ENCODE measurements at places on chromosomes 3 and 15. TPM values are rescaled to one million over a fixed set of nuclear protein-coding genes. Genes with fewer than 3 reads are reported as not detected.
A peak's percentile ranks its signal among the peaks of the same experiment; 100 is the strongest.

Gene RTP4
- 2.7 TPM for total RNA-seq

Gene VILL
- 11.3 TPM for total RNA-seq

GRCh38 chr3:51830836-51831385 is 30.5 kb upstream of the IQCF2 start:
- DNase-seq = no peak

- no peak for DNase-seq
Observed at GRCh38 chr3:74303711-74304110, 310.7 kb downstream of the CNTN3 start.

DNA sequence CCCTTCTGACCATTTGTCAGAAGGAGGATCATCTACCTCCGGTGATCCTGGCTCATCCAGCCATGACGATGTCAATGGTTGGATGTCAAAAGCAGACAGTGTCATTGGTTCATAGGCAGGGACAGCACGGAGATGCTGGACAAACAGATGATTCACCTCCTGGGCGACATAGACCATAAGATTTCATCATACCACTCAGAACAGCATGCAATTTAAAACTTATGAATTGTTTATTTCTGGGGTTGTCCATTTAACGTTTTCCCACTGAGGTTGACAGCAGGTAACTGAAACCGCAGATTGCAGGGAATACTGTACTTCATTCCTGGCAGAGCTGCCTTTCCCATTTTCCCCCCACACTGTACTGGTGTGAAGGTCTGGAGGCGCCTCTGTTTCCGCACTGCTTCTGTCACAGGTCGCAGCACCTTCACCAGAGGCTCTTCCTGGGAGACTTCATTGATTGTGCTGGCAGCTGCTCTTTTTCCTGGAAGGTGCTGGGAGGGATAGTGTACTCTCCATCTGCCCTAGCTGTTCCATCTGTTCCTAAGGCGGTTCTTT is 32.5 kb upstream of the TMOD3 start:
- no peak for DNase-seq

DNA sequence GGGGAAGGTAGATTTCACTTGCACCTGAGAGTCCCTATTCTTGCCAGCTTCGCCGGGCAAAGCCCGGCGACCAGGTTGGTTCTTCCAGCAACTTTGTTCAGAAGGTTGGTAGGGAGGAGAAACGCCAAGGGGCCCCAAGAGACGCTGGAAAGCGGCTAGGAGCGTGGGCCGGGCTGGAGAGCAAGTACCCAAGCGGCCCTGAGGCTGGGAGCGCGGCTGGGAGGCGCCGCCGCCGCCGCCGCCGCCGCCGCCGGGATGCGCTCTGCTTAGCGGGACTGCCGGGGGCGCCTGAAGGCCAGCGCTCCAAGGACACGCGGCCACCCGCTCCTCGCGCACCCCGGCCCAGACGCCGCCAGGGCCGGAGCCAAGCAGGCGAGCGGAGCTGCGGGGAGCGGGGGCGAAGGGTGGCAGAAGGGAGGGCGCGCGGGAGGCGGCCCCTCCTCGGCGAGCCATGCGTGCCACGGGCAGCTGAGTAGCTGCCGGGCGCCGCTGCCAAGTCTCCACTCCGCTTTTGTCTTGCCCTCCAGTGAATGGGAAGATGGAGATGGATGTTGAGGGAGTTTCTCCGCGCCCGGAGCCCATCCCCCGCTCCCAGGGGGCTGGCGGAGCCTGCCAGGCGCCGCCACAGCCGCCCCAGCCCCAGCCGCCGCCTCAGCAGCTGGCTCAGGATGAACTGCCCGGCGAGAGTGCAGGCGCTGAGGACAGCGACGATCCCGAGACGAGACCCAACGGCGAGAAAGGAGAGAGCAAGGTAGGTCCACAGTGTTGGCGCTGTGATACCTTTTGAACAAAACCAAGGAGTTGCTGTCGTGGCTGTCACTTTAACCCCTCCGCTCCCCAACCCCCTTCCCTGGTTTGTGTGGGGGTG is 227.4 kb upstream of the AZI2 start:
- DNase-seq = no peak

DNA sequence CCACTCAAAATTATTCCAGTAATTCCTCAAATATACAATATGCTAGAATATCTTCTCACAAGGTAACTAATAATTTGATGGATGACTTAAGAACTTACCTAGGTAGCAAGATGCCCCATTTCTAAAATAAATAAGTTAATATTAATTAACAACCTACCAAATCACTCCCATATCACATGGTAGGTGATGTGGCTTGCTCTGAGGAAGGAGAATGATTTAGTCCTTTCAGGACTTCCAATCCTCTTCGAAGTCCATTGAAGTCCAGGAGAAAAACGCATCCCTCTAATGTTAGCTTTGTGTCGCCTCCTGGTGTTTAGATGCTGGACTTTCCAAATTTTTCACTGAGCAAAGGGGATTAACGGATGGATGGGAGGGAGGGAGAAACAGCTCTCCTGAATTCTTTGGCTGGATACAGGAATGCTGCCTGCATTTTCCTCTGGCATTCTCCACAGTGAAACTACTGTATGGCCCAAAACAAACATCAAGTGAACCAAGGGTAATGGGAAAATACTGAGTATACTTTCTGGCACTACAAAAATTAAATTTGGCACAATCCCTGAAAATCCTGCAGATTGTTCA is 58.6 kb downstream of the PRICKLE2 start:
- no peak for DNase-seq

DNA sequence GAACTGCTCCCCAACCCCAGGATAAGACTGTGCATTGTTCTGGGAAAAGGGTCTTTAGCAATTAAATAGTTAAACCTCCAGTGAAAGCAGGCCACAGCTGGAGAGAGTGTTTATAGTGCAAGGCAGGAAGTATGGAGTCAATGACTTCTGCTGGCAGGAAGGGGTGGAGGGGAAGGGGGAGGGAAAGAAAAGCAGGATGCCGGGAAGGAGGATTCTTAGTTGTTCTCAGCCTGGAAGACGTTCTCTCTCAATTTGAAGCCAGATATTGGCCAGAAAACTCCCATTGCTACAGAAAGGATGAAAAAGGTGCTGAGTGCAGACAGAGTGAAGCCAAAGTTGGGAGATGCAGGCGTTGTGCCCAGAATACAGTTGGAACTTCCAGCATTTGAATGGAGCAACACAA is 35.7 kb upstream of the ACTL6A start:
- DNase-seq = no peak

DNA sequence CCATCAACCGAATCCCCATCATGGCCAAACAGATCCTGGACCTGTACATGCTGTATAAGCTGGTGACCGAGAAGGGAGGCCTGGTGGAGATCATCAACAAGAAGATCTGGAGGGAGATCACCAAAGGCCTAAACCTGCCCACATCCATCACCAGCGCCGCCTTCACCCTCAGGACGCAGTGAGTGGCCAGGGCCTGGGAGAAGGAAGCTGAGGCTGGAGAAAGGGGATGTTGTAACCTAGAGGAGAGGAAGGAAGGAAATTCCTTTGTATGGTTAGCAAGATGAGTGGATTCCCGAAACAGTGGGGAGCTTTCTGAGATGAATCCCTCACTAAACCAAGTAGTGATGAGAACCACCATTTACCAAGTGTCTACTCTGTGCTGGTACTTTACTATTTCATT is 25.8 kb upstream of the CLK3 start:
- DNase-seq = no peak

- DNase-seq = no peak
Observed at GRCh38 chr15:51613951-51614350, 8.6 kb downstream of the DMXL2 start.

DNA sequence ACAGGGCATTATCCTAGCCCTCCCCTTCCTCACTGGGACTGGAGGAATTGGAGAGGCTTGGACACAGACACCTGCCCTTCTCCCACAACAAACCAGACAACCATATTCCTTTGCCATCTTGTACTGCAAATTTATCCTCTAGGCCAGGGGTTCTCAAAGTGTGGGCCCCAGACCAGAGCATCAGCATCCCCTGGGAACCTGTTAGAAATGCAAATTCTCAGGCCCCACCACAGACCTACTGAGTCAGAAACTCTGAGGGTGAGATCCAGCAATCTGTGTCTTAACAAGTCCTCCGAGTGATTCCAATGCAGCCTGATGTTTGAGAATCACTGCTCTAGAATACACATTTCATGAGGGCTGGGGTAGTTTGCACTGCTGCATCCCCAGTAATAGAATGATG is 115.4 kb downstream of the OXNAD1 start:
- no peak for DNase-seq

DNA sequence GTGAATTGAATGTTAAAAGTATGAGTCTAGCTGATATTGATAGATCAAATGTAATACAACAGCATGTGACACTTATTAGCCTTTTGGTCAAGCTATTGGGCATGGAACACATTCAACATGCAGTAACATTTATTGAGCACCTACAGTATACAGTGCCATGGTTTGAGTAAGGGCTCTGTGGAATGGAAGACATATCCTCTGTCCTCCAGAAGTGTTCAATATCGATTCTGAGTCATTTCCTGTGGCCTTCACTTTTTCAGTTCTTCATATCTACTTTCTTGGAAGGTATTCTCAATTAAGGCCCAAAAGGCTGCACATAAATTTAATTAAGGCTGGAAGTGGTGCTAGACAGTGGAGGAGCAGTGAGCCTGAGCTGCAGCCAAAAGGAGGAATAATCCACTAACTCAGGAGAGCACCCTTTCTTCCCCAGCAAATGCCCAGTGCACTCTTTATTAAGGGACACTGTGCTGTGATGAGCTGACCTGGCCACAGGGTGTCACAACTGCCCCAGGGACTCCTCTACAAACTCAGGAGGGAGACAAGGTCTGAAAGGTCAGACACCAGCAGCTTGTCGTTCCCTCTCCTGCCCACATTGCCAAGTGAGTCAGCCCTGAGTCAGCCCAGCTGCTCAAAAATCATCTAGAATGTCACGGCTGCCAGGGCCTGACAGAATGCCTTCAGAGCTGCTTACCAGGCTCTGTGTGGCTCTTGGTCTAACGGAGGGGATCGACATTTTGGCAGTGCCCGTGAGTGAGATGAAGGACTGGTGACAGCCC is 544.8 kb downstream of the AGBL1 start:
- peak; percentile 91 for DNase-seq

- no peak for DNase-seq
Observed at GRCh38 chr3:99319961-99320360, 318.4 kb upstream of the COL8A1 start.
